ENCODE measurements at places on chromosomes 3 and 15.

DNA sequence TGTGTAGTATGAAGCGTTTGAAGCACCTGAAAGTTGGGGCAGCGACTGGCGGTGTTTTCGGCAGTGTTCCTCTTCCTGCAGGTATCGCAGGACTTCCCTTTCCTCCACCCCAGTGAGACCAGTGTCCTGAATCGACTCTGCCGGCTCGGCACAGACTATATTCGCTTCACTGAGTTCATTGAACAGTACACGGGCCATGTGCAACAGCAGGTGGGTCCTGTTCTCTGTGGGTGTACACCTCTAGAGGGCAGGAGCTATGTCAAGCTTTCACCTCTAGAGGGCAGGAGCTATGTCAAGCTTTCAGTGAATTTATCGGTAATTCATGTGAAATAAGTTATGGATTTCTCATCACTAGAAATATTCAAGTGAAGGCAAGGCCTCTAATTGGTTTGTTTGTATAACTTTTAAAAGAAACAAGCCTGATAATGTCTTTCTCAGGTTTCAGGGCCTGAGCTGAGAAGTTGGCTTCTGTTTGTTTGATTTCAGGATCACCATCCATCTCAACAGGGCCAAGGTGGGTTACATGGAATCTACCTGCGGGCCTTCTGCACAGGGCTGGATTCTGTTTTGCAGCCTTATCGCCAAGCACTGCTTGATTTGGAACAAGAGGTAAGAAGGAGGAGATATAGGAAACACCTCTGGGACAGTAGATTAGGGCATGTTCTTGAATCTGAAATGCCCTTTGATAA, 5.3 kb downstream of the TUBGCP4 start:
- no peak for DNase-seq

DNA sequence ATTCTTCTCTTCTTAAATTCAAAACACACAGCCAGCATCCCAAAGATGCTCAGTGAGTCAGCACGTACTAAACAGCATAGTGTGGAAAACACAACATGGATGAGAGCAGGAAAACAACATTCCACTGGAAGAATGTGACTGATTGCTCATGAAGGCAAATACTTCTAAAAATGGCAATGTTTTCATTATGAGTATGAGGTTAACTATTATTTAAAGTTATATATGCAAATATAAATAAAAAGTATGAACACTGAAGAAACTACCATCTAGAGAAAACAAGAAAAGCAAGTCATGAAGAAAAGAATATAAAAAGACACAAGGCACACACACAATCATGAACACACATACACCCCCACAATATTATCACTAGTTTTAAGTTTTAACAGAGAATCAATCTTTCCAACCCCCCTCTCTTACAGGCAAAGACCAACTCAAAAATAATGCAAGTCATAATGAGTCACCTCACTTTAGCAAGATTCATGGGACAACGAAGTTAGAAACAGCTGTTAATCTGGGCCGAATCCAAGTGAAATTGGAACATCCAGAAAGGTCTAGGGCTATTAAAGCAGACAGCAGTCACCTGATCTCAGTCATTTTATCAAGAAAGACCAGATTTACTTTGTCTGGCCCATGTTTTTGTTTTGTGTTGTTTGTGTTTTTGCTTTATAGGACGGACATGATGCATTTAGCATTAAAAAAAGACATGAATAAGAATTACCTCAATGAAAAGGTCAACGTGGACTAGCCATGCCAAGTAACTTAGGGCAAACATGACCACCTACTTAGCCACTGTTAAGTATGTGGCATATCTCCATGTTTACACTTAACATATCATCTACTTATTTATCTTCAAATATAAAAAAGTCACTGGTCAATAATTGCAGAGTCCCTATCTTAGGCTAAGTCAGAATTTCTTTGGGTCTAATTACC, 18.1 kb downstream of the GBE1 start:
- DNase-seq = no peak

- DNase-seq = no peak
These were observed 26.0 kb downstream of the PPCDC start for GRCh38 chr15:75049392-75049791.

- DNase-seq = no peak
These were observed 35.5 kb upstream of the TIMP4 start for GRCh38 chr3:12194209-12194608.

DNA sequence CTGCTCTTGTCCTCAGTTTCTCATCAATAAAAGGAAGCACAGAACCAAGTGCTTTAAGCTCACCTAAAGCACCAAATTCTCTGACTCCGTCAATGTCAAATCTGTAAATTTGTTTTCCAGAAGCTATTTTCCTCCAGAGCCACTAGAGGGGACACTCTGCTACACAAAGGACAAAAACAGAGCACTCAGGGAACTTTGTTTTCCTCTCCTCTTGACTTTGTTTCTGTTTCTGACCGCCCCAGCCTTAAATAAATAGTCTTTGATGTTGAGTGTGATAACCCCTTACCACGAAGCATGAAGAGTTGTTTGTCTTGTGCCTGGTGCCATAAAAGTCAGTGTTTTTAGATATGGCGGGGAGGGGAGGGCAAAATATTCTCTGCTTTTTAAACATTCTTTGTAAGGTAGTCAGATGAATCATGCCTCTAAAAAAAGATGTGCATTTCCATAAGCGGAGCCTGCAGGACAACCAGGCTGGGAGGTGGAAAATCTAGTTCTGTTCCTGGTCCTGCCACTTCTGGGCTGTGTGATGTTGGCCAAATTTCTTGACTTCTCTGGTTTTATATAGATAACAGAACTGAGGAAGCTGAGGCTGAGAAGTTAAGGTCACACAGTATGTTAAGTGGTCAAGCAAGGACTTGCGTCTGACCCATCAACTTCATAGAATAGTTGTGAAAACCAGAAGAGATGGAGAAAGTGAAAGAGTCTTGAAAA, 7.3 kb upstream of the ZBTB38 start:
- DNase-seq = no peak

GRCh38 chr3:4846543-4846942, 132.7 kb upstream of the BHLHE40 start:
- DNase-seq = no peak

DNA sequence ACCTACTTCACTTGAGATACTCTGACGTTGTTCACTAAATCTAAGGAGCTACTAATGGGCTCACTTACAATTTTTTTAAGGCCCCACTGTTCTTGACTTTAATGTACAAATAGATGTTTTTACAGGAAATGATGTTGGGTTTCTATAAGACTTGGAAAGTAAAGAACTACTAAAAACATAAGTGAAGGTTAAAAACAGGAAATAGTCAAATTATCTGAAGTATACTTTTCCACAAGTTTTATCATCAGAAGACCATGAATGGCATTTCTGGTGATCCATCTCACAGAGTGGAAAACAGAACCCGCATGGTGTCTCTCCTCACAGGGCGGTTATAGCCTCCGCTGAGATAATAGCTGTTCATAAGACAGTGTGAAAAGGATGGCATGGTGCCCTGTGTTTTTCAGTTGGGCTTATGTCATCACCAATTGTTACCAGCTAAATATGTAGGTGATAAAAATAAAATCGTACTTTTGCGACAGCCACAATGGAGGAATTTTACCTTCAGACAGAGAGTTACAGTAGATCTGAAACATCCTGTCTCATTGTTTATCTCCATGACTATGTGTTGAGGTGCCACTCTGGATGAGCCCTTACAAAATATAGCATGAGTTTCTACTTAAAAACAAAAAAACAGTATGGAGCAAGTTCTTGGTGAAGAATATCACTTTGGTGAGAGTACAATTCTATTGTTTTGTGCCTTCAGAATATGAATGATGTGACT, 462.4 kb downstream of the RAP2B start:
- no peak for DNase-seq

DNA sequence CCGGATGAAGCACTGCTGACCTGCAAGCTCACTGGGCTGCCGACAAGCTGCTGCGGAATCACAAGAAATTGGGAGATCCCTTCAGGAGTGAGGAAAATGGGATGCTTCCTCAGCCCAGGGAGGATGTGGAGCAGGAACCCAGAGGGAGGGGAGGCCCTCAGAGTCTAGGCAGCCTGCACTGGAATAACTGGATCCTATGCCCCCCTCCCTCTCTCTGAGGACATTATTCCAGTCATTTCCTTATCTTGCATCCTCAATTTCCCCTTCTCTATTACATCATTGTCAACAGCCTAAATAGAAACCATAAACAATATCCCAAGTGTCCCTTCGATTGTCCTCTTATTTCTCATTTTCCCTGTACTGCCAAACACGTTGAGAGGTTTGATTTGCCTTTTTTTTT, 169.0 kb downstream of the OPA1 start:
- DNase-seq = no peak

GRCh38 chr3:64961301-64961700, 273.5 kb upstream of the ADAMTS9 start:
- DNase-seq = no peak

- no peak for DNase-seq
These were observed 10.6 kb upstream of the CD96 start for GRCh38 chr3:111531446-111531845.

- DNase-seq = no peak
These were observed 139.9 kb downstream of the SRGAP3 start for GRCh38 chr3:9109568-9109914.

- no peak for DNase-seq
These were observed 110.0 kb downstream of the ARNT2 start for GRCh38 chr15:80514071-80514780.

- DNase-seq = no peak
These were observed 371.7 kb upstream of the RGMA start for GRCh38 chr15:93460717-93461116.

DNA sequence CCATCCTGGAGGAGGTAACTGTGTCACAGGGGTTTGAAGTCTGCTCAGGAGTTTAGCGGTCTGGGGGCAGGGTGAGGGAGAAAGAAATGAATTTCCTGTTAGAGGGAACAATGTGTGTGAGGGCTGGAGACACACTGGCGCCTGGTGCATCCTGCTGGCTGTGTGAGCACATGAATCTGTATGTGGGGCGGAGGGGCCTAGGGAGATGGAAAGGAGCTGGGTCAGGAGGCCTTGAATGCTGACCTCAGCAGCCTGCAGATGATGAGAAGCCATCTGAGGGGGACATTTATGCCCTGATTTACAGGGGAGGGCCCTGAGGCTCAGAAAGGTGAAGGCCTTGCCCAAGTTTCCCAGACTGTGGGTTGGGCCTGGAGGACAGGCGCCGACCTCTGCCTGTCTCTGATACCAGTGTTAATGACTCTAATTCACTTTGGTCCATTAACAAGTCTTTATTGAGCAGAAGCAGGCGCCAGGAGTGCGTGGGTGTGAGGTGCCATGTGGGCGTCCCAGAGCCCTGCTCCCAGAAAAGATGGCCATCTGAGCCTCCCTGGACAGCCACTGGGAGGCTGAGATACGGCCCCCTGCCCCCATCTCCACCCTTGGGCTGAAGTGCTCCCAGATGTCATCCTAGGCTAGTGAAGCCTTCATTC, 34.8 kb downstream of the LINGO1 start:
- DNase-seq = no peak

DNA sequence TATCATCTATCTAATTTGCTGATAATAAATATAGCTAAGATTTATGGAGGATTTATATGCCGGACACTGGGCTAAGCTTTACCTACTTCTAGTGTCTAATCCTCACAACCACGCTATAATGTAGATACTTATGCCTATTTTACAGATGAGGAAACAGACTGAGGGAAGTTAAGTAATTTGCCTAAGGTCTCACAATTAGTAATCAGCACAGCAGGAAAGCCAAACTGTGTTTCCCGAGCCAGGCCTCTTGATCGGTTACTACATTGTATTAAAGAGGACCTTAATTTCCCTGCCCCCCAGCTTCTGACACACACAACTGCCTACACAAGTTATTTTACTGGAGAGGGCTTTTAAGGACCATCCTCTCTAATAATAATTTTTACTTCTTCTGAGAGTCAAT, 40.9 kb downstream of the ONECUT1 start:
- no peak for DNase-seq

DNA sequence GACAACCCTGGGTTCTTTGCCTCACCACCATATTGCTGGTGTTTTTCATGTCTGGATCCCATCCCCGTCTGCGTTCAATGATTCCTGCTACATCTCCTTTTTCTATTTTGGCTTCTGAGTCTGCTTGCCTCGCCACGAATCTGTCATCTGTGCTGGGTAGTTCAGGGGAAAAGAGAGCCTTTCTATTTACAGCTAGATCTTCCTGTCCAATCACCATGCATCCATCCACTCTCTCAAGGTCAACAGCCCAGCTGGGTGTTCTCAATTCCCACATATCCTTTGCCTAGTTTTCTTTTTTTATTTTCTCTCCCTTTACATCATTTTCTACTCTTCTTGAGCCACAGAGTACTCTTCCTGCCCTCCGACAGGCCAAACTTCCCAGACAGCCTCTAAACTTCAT, 104.8 kb upstream of the RAD18 start:
- DNase-seq = no peak

- DNase-seq = peak; percentile 36
These were observed 825.7 kb downstream of the SQOR start for GRCh38 chr15:46460431-46461094.

GRCh38 chr3:172321035-172321434, 127.2 kb downstream of the GHSR start:
- no peak for DNase-seq

GRCh38 chr3:136672457-136672856, 79.7 kb downstream of the STAG1 start:
- DNase-seq = no peak

- DNase-seq = no peak
These were observed 42.2 kb downstream of the TRIM42 start for GRCh38 chr3:140719841-140720614.

DNA sequence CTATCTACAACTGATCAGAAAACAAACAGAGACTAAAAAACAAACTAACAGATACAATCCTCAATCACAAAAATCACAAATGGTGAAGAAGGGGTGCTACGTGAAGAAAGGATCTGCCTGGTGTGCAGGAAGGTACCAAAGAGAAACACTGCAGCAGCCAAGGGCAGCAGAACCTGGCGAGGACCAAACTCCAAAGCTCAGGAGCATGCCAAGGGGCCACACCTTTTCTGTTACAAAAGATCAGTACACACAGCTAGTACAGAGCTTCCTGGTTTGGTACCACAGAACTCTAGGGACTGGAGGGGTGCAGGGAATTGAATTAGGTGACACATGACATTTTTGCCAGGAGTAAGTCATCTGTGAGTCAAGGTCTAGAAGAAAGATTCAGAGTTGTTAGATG, 107.4 kb upstream of the GRM7 start:
- DNase-seq = no peak

- no peak for DNase-seq
These were observed 470.2 kb downstream of the MAGI1 start for GRCh38 chr3:65568497-65568896.

GRCh38 chr3:13492048-13492447, 11.9 kb downstream of the HDAC11 start:
- no peak for DNase-seq

- no peak for DNase-seq
These were observed 8.3 kb downstream of the ANXA2 start for GRCh38 chr15:60389261-60390077.

- no peak for DNase-seq
These were observed 65.5 kb downstream of the MEF2A start for GRCh38 chr15:99631255-99631654.

GRCh38 chr3:4426782-4427344, 40.2 kb downstream of the SUMF1 start:
- DNase-seq = no peak

GRCh38 chr3:140180603-140181002, 245.6 kb downstream of the CLSTN2 start:
- no peak for DNase-seq

DNA sequence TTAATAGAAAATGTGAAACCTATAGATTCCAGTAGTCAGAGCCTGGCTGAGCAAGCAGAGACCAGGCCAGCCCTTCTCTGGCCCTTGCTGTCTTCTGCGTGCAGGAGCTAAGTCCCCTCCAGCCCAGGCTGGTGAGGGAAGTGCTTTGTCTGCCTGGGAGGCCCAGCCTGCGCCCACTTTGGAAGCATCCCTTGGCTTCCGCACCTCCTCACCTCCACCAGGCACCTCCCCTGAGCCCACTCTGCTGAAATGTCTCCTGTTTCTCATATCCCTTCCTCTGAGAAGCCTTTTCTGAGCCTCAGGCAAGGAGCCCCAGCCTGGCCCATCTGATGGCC, 45.3 kb downstream of the ALDH1L1 start:
- DNase-seq = no peak

All from C1 segment of cervical spinal cord (tissue), 14 donors.